Uterus (tissue), 4 donors: ENCODE measurements at places on chromosomes 11 and 22. TPM values are rescaled to one million over a fixed set of nuclear protein-coding genes. Genes with fewer than 3 reads are reported as not detected.

The WBP2NL gene
- 3.7 TPM for total RNA-seq

DNA sequence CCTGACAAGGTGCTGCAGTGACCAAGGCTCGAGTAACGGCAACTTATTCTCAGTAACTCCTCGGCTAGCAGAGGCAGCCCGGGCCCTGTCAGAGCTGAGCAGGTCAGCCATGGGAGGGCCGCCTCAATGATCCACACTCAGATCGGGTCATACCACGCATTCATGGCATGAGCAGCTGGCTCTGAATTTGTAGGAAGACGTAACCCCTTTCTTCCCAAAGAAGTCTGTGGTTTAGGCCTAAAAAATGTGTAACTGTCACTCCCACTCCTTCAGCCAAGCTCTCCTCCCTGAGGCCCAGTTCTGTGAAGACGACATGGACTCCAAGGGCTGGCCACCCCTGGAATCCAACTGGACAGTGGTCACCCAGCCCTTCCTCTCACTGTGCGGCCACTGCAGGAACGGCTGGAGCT lies 30.0 kb downstream of the PPP2R1B start:
- no peak for DNase-seq

GRCh38 chr11:130854483-130854882 lies 61.8 kb downstream of the SNX19 start:
- DNase-seq, result no peak

DNA sequence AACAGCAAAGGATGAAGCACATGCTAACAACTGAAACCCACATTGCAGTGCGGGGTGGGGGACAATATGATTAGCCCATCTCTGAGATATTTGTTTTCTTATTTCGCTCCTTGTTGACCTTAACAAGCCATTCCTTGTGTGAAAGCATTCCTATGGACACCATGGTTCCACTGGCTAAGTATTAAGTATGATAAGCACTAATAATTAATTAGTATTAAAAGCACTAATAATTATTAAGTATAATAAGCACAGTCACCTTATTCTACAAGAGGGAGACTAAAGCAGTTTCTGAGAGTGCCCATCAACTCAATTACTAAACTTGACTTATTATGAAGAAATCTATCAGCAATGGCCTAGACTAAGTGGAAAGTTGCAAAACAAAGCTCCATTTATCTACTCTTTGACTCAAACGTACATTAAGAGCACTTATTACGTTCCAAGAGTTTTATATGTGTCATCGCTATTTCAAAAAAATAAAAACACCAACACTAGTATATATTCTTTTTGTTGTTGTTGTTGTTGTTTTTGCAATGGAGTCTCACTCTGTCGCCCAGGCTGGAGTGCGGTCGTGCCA lies 65.3 kb downstream of the RBFOX2 start:
- DNase-seq, result no peak

The LDHAL6A gene
- total RNA-seq, result 0.24 TPM

DNA sequence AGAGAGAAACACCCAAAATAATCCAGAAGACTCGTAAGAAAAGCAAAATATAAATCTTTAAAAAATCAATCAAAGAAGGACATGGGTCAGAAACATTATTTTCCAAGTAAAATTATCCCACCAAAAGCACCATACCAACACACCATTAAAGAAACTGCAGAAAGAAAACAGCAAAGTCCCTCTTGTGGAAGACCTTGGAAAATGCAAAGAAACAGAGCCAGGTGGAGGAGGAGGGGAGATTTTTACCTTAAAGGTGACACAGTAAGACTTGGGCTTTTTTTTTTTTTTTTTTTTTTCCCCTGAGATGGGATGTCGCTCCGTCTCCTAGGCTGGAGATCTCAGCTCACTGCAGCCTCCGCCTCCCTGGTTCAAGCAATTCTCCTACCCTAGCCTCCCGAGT lies 123.8 kb downstream of the LARGE1 start:
- no peak for DNase-seq

The DEPDC7 gene
- 6.4 TPM for total RNA-seq

The NF2 gene
- total RNA-seq, result 27.9 TPM

DNA sequence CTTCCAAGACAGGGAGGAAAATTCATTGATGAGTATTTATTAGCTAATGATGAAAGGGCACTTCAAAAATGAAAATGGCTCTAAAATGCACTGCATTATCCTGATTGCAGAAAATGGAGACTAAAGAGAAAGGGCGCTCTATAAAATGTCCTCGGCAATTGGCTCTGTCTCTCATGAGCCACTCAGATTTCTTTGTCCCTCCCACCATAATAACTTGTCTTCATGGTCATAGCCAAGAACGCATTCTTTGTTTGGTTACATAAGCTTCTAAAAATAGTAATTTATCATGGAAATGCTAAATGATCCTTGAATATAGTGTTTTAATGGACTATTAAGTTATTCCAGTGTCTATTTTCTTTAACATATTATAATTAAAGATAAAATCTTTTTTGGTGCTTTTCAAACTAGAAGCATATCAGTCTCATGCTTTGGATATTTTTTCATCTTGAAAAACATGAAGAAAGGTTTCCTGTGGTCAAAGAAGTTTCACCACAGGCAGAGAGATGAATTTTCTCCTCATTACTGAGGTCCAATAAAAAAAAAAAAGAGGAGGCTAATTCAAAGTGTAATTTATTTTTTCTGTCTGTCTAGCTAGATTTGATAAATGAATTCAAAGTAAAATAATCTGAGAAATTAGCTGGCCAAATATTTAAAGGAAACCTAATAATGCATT lies 238.1 kb upstream of the BLID start:
- no peak for DNase-seq

- no peak for DNase-seq
These were observed 34.5 kb upstream of the ALX4 start for GRCh38 chr11:44344423-44344820.

- no peak for DNase-seq
These were observed 13.1 kb upstream of the CCDC134 start for GRCh38 chr22:41787331-41787730.

DNA sequence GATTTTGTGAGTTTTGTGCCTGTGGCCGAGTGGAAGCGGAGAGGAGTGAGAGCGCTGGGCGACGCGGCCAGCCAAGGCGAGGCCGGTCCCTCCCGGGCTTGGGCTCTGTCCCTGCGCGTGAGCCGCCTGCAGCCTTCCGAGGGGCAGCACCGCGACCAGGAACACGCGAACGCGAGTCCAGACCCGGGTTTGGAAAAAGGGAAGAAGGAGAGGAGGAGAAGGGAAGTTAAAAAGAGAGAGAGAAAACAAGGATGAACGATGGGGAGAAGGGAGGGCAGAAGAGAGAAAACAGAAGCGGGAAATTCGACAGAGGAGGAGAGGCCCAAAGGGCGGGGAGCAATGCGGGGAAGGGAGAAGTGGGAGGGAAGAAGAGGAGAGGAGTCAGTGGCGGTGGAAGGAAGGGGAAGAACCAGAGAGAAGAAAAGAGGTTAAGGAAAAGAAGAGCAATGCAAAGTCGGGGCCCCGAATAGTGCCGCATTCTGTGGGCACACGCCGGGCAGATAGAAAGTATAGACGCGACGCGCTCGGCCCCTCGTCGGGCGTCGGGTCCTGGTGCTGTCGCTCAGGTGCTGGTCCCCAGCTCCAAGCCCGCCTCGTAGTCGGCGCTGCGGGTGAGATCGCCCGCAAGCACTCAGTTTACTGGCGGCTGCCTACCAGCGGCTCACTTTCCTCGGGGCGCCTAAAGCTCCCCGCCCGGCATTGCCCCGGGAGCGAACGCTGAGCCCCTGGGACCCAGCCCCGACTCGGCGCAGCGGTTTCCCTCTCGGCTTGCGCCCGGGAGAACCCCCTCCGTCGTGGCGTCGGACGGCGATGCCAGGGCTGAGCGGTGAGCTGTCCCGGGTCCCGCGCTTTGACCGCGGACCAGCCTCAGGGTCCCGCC lies 2.8 kb upstream of the BARX2 start:
- no peak for DNase-seq

DNA sequence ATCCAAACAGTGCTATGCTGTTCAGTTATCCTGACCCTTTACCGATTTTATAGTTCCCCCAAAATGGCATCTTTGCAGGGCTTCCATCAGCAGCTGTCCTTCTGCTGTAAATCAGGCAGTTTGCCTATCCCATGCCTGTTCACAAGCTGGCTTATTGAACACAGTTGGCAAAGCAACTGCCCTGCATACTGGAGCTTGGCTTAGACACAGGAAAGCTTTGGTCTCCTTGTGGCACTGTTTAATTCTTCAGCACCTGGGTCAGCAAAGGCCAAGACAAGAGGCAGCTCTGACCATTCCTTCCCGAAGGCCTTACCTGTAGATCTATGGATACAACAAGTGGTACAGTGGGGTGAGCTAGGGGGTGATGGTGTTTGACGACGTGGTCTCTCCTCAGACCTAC lies 32.2 kb downstream of the TSPAN18 start:
- peak; percentile 12 for DNase-seq

DNA sequence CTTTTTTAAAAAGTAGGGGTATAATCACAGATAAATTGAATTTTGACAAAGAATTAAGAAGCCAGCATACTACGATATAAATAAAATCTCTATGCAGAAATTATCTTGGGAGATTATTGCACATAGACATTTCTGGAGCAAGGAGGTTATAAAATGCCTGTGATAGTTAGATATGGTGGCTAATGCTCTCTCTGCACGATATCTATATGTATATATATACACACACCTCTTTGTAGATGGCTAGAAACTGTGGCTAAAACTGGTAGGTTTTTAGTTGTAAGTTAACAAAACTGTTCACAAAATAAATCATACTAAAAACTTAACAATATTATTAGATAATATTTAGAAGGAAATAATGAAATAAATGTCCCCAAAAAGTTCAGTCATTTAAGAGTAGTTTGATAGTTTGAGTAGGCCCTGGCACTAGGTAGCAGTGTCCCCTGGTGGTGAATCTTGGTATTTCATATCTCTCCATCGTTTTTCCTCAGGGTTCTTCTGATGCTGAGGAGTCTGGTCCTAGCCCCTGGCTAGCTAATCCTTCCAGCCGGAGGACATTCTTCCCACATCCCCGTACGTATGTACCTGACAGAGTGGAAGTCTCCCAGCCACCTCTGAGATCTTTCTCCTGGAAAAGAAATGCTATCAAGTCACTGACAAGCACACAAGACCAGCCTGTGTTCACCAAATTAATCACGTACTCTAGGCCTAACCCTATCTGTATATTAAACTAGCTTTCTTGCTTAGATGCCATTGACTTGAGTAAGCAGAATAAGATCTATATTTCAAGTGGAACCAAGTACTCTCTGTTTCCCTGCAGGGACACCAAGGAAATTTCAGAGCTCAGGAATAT lies 32.2 kb downstream of the ART5 start:
- no peak for DNase-seq

DNA sequence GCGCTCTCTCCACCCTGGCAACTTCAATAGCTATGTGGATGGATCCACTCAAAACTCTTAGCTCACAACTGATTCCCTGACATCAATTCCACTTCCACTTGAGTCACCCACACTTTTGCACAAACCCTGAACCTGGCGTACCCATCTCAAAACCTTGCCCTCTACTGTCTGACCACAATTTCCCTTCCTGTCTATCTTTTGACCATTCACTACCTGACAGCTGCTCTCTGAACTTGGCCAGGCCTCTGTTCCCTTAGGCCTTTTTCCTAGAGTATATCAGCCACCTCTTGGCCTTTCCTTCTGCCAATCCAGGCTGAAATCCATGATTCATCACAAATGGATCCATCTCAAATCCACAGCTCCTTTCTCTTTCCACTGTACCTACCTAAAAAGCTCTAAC lies 106.0 kb downstream of the RPL27A start:
- DNase-seq, result no peak

DNA sequence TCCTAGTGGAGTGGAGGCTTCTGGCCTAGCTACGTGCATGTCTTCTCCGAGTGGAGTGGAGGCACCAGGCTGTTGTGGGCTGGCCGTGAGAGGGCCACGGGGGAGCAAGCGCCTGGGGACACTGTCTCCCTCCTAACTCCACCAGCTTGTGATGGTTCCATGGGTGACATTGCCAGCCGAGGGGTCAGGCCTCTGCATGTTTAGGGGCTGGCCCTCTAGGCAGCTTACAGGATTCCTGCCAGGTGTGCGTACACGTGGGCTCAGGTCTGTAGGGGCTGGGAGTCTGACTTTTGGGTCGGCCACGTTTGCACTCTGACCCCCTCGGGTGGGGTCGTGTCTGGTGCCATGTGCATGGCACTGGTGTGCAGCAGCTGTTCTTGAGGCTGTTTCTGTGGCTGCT lies 31.6 kb downstream of the TBC1D22A start:
- DNase-seq, result no peak

The SLC22A9 gene
- not detected for total RNA-seq

The CAPN5 gene
- total RNA-seq, result 16.6 TPM

The OR5T2 gene
- total RNA-seq, result not detected

- DNase-seq, result peak; percentile 90
These were observed 18.6 kb upstream of the SCN2B start for GRCh38 chr11:118194835-118195627.

- no peak for DNase-seq
These were observed 1.4 kb upstream of the DPP3 start for GRCh38 chr11:66478729-66479393.

The INS gene
- total RNA-seq, result not detected

DNA sequence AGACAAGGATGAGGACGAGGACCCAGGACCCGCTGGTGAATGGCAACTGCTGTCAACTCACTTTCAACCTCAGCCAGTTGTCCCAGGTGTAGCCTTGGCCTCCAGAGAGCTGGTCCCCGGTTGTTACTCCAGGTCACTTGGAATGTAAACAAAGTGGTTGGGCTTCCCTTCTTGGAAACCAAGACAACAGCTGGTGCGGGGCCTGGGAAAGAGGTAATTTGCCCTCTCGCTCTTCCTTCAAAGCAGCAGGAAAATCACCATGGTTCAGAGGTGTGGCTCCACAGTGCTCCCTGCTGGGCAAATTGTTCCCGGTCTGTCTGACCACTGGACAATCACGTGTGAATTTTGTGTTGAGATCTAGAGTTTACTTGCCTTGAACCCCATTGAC lies 15.0 kb downstream of the SLC1A2 start:
- peak; percentile 30 for DNase-seq

The BEST1 gene
- total RNA-seq, result 11.1 TPM

DNA sequence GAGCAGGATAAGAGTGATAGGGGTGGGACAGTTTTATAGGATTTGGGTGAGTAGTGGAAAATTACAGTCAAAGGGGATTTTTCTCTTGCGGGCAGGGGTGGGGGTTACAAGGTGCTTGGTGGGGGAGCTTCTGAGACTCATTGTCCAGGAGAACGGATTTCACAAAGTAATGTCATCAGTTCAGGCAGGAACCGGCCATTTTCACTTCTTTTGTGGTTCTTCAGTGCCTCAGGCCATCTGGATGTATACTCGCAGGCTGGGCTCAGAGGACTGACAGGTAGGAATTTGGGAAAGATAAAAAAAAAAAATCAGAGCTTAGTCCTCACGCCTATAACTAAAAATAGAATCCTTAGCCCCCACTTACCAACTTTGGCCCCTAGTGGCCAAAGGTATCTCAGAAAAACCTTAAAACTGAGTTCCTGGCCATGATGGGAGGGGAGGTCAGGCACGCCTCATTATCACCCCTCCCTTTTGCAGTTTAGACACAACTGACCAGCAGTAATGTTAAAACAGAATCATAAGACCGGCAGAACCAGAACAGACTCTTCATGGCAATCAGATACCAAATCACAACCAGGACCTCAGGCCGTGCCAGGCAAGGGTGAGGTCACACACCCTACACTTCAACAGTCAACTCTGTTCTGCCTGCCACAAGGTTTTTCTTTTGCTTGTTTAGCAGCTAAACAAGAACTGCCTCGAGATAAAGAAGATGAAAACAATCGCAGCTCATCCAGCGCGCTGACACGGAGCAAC lies 8.9 kb upstream of the APOBEC3G start:
- DNase-seq, result no peak
